ENCODE measurements at places on chromosomes 5 and 9.

GRCh38 chr5:179608131-179608581 lies 15.3 kb downstream of the HNRNPH1 start:
- DNase-seq, result no peak

DNA sequence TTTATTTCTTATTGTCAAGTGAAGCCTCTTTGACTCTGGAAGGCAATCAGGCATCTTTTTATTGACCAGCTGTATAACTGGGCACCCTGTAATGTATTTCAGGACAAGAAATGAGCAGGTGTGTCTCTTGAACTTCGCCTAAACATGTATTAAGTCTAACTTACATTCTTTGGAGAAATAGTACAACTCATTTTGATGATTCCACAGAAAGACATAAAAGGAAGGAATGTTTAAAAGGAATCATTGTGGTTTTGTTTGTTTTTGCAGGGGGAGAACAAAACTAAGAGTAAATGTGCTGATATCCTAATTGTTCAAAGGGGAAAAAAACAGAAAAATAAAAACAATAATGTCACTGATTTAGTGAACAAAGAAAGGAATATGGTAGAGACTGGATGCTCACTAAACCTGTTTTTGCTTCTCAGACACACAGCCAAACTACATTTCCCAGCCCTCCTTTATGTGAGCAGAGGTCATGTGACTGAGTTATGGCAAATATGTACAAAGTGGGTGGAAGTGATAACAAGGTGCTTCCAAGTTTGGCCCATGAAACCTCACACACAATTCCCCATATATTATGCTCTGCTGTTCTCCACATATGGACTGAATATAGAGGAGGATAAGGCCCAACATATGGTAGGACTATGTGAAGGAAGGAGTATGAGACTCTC lies 150.6 kb upstream of the ACOT12 start:
- DNase-seq, result no peak

DNA sequence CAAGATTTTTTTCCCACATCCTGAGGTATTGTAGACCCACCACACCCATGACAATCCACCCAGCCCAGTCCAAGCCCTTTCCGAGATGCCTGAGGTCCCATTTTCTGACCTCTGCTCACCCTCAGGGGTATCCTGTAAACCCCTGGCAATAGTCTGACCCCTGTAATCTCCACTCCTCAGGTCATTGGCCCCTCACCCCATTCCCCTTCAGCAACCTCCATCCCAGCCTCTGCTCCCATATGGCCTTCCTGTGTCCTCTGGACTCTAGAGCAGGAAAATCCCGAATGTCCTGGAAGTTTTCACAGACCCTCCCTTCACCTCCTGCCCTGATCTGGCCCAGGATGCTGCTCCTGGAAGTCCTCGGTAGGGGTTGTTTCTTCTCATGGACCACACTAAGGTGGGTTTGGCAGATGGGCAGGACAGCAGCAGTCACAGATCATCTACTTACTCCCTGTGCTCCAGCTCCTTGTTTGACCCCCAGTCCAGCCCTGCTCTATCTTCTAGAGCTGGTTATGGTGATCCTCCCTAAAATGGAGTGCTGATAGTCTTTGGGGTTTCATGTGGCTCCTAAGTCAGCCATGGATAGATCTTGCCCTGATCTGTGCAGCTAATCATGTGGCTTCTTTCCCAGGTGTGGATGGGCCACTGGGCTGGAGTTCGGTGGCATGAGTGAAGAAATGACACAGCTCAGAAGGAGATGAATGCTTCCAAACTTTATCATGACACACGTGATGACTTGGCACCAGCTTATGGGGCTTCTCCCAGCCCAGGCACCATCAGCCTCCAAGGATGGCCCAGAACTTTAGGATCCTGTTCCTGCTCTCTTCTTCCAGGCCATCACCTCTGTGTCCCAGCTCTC lies 12.0 kb upstream of the ACSL6 start:
- DNase-seq, result no peak

- no peak for DNase-seq
Measured at GRCh38 chr9:33469891-33470290, 3.8 kb downstream of the NOL6 start.

DNA sequence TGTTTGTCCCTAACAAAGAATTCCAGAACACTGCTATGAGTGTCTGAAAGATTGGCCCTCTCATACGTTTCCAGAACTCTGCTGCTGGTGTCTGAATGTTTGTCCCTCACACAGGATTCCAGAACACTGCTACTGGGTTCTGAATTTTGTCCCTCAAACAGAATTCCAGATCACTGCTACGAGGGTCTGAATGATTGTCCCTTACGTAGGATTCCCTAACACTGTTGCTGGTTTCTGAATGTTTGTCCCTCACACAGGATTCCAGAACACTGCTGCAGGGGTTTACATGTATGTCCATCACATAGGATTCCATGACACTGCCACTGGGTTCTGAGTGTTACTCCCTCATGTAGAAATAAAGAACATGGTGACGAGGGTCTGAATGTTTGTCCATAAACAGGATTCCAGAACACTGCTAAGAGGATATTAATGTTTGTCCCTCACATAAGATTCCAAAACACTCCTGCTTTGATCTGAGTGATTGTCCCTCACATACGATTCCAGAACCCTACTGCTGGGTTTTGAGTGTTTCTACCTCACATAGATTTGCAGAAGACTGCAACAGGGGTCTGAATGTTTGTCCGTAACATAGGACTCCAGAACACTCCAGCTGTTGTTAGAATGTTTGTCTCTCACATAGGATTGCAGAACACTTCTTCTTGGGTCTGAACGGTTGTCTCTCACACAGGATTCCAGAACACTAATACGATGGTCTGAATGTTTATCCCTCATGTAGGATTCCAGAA lies 214.4 kb downstream of the FOXD4L6 start:
- no peak for DNase-seq

DNA sequence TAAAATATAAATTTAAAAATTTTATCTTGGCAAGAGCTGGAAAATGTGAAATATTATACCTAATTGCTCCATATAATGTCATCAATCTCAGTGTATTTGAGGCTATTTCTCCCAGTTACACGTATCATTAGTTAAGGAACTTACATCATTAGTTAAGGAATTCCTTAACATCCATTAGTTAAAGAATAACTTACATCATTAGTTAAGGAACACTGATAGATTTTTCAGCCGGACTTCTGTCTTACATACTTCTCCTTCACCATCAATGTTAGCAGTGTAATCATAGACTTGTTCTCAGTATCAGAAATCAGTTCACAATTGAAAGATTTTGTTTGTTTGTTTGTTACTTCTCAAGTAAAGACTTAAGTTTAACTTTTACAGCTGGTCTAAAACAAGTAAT lies 524.4 kb upstream of the CHD1 start:
- no peak for DNase-seq

GRCh38 chr5:120413686-120414085 lies 50.4 kb upstream of the PRR16 start:
- no peak for DNase-seq

DNA sequence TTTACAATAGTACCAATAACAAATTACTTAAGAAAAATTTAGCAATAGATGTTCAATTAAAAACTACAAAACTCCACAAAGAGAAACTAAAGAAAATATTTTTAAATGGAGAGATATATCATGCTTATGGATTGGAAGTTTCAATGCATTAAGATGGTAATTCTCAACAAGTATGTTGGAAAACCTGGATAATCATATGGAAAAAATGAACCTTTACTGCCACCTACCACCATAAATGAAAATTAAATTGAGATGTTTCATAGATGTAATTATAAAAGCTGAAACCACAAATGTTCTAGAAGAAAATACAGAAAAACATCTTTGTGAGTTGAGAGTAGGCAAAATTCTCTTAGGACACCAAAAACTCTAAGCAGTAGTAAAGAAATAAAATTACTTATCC lies 121.7 kb downstream of the ANKRD18B start:
- no peak for DNase-seq

- DNase-seq, result no peak
Measured at GRCh38 chr5:176461349-176461748, 13.2 kb downstream of the FAF2 start.

DNA sequence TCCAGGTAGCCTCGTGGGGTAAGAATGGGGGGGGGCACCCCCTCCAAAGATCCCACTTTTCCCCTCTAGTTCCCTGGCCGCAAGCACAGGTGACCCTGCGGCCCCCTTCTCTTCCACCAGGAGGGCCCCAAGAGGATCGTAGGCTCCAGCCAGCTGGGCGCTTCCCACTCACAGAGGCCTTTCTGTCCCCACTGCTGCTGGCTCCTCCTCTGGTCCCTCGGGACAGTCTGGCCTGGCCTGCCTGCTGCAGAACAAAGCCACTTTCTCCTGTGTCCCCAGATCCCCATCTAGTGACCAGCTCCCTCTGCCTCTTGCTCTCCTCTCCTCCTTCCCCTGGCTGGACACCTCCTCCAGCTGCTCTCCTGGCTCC lies 534 bp upstream of the SAPCD2 start:
- DNase-seq, result no peak

DNA sequence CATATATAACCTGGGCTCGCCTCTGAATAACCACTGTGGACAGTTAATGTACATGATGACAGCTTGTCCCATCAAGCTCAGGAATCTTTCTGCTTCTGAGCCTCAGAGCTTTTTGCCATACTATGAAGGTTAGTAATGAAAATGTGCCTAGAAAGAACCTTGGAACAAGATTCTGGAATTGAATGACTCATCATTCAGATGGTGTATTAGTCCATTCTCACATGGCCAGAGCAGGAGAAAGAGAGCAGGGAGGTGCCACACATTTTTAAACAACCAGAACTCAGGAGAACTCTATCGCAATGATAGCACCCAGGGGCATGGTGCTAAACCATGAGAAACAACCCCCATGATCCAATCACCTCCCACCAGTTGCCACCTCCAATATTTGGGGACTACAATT lies 542.1 kb downstream of the PRR16 start:
- no peak for DNase-seq

GRCh38 chr9:110142868-110143481 lies 65.0 kb downstream of the C9orf152 start:
- DNase-seq, result no peak

- no peak for DNase-seq
Measured at GRCh38 chr5:43075319-43076293, 35.5 kb upstream of the ANXA2R start.

DNA sequence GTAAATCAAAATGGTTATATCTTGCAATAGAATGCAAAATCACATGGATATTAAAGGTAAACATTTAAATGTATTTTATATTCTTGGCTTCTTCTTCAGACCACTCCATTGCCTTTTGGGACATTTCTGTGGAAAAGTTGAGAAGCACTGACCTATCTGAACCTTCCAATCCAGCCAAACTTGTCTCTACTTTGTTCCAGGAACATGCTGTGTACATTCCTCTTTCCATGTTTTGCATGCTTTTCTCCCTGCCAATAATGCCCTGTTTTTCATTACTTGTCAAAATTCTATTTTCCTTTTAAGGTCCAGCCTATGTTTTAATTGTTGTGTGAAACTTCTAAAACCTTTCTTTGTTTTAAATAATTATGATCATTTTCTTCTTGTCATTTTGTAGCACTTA lies 28.3 kb downstream of the JAK2 start:
- no peak for DNase-seq

DNA sequence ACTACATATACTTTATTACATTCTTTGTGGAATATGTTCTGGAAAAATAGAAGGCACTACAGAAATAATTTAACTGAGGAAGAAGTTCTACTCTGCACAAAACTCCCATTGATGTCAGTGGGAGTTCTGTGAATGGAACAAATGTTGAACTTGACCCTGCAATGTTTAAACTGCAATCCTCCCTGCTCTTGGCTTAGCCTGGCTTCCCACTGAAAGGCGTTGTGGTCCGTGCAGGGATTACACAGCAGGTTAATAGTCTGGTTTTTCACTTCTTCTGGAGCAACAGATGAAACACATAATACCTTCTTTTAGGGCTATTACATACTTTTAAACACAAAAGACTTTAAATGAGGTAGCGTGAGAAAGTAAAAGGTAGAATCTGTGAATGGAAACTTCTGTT lies 12.9 kb upstream of the ERBIN start:
- no peak for DNase-seq

DNA sequence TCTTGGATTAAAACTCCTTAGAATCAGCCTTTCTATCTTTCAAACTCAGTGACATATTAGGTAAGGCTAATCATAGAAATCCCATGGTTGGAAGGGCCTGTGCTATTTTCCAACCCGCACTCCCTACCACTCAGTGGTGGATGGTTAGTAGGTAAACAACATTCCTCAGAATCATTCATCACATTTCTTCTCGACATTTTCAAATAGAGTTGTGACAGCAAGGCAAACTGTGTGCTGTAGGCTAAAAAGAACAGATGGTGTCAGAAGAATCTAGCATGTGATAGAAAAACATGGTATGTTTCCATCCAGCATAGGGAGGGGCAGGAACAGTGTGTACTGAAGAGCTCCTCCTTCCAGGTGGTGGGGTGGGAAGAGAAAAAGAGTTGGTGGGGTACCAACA lies 227.3 kb upstream of the NMUR2 start:
- no peak for DNase-seq

DNA sequence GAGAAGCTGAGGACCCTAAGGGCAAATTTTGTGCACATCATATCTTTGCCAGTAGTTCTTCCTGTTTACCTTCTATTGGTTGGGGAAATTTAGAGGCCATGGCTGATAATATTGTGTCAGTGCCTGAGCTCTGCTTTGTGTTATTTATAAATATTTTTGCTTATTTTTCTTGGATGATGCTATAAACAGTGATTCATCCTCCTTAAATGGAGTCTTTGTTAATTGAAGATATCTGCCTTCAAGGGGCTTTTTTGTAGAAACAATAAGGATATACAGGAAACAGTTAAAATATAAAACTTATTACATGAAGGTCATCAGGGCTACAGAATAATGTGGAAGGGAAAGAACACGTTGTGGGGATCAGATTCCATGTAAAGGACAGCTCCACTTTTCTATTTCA lies 78.0 kb downstream of the PAM start:
- no peak for DNase-seq

- no peak for DNase-seq
Measured at GRCh38 chr5:142014911-142015584, 2.2 kb upstream of the GNPDA1 start.

DNA sequence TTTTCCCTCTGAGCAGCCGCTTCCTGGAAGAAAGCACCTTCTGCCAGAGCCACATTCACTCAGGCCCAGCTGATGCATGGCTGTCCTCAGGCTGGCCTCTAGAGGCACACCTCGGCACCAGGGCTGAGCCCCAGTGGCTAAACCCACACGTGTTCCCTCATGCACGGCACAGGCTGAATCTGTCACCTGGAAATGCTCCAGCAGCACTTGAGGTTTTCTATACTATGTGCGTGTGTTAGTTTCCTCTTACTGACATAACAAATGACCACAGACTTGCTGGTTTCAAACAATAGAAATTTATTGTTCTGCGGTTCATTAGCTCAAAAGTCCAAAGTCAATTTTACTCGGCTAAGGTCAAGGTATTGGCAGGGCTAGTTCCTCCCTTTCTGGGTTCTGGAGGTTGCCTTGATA lies 141.4 kb downstream of the LRRC70 start:
- no peak for DNase-seq

GRCh38 chr9:15512204-15512603 lies 1.4 kb upstream of the PSIP1 start:
- DNase-seq, result no peak

DNA sequence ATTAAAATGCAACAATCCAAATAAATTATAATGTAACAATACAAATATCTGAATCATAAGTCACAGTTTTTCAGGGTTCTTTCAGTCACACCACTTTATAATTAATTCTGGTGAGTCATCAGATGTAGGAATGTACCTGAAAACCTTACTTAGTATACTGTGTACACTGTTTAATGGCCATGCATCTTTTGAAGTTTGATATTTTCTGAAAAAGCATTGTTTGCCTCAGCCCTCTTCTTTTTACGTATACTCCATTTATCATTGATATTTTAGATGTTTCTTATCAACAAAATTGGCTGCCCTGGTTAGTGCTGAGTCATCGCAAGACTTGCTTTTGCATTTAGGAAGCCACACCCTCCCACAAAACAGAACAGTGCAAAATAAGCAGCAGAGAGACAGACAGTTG lies 218.6 kb downstream of the PJA2 start:
- DNase-seq, result no peak
